ENCODE measurements at places on chromosomes 6 and 20.

DNA sequence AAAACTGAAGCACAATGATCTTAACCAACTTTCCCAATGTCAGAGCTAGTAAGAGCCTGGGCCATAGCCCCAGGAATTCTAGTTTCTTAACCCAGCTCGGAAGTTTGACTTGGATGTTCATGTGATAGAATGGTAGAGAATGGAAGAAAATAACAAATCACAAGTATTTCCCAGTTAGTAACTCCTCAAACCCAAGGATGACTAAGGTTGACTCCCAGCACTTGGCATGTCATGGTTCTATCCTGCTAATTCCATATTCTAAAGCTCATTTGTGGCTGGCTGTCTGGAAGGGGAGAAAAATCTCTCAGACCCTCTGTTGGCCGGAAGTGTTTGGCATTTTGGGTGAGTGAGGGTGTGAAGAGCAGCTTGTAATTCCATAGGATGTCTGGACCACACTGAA is 248.7 kb downstream of the RFPL4B start:
- no peaks in the 10 kb centered on the region for H3K4me1 ChIP-seq
- DNase-seq, result no peak
- H3K27ac ChIP-seq, result no peak overlapping the region
- no peak overlapping the region for H3K4me3 ChIP-seq

DNA sequence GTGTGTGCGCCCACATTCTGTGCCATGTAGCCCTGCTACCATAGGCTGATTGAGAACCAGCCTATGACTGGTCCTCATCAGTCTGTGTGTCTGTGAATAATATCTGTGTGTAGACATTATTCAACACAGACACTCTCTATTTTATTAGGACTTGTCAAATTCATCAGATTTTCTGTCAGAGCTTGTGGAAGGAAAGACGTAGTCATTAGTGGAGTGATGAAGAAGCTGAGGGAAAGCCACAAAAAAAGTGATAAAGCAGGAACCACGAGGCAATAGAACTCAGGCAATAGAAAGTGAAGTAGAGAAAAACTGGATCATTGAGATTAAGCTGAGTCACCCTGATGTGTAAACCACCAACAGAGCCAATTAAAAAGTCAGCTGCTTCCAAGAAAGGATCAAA is 122.2 kb upstream of the MARCKS start:
- DNase-seq, result no peak
- H3K27ac ChIP-seq, result no peak overlapping the region
- H3K27me3 ChIP-seq, result no peaks in the 10 kb centered on the region
- no peaks in the 10 kb centered on the region for H3K36me3 ChIP-seq
- H3K4me1 ChIP-seq, result no peaks in the 10 kb centered on the region
- H3K4me3 ChIP-seq, result no peak overlapping the region

GRCh38 chr6:47780510-47781356 is 1.1 kb upstream of the OPN5 start:
- no peak overlapping the region for H3K27ac ChIP-seq
- DNase-seq, result no peak
- H3K4me3 ChIP-seq, result no peak overlapping the region
- H3K4me1 ChIP-seq, result peaks cover 4% of the 10 kb centered on the region
- H3K27me3 ChIP-seq, result no peaks in the 10 kb centered on the region
- H3K36me3 ChIP-seq, result no peaks in the 10 kb centered on the region

DNA sequence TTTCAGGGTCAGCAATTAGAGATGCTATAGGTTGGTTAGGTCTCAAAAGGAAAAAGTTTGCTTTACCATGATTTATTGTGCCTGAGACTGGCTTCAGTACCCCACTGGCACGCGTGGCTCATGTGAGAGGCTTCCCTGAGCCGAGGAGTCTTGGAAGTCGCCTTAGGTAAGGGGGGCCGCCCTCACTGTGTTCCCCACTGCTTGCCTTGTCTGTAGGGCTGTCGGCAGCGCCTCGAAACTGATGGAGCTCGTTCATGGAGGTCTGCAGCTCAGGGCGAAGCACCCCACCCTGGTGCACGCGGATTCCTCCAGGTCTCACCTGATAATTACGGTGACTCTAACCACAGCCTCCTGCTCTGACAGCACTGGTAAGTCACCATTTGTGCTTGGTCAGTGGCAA is 39.2 kb downstream of the FRMD1 start:
- no peaks in the 10 kb centered on the region for H3K36me3 ChIP-seq
- no peak for DNase-seq
- H3K27ac ChIP-seq, result no peak overlapping the region
- H3K27me3 ChIP-seq, result no peaks in the 10 kb centered on the region

GRCh38 chr6:140850438-140850837 is 1282.3 kb upstream of the GJE1 start:
- H3K36me3 ChIP-seq, result no peaks in the 10 kb centered on the region
- H3K27me3 ChIP-seq, result no peaks in the 10 kb centered on the region
- H3K27ac ChIP-seq, result no peak overlapping the region

- no peak overlapping the region for H3K27ac ChIP-seq
- no peaks in the 10 kb centered on the region for H3K4me1 ChIP-seq
- H3K36me3 ChIP-seq, result no peaks in the 10 kb centered on the region
- H3K4me3 ChIP-seq, result no peak overlapping the region
- no peak for DNase-seq
Measured at GRCh38 chr6:161050134-161050765, 58.7 kb downstream of the MAP3K4 start.

Measured in heart left ventricle (tissue), 16 donors.